ENCODE measurements at places on chromosomes 12 and 14.

- no peak for DNase-seq
These were observed 145.6 kb upstream of the AMIGO2 start for GRCh38 chr12:47225356-47225755.

GRCh38 chr12:18905134-18905533, 167.2 kb downstream of the CAPZA3 start:
- no peak for DNase-seq

- no peak for DNase-seq
These were observed 53.3 kb downstream of the BCAT1 start for GRCh38 chr12:24895612-24896011.

GRCh38 chr12:55724226-55724939, 4.2 kb downstream of the RDH5 start:
- DNase-seq = peak; percentile 55

DNA sequence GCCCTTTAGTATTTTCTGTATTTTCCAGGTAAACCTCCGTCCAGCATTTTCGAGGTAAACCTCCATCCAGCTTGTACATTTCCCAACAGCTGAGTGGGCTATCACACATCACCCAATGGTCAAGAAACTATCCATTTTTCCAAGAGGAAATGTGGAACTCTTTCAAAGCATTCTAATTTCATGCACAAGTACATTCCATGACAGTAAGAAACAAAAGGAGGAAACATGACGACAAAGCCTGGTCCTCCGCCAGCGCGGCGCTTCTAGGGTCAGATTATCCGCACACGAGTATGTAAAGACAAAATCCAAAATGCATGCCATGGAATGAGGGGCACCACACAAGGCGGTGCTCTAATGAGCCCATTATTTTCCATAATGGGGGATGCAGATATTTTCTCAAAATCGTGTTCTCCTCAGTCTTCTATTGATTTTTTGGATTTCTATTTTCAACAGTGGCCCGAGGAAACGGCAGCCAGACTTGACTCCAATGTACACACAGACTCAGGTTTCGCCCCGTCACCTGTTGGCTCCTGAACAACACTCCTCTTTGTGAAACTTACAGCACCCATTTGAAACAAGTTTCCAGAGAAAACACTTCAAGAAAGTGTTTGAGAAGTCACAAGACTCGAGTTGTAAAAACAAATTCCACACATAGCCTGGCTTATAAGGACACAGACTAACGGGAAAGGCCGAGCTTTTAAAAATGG, 107.4 kb downstream of the PRICKLE1 start:
- no peak for DNase-seq

DNA sequence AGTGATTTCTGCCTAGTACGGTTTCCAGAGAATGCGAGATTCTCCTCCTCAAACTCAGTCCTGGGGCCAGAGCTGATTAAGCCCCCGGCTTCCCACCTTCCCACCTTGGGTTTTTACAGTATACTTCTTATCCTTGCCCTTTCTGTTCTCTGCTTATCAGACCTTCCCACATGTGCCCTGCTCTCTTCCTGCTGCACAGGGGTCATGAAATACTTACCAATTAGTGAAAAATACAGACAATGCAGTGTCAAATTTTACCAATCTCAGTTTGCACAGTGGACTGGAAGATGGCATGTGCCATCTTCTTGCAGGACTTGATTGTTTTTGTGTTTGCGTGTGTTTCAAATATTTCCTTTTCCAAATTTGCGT, 14.7 kb downstream of the SUSD6 start:
- DNase-seq = no peak

DNA sequence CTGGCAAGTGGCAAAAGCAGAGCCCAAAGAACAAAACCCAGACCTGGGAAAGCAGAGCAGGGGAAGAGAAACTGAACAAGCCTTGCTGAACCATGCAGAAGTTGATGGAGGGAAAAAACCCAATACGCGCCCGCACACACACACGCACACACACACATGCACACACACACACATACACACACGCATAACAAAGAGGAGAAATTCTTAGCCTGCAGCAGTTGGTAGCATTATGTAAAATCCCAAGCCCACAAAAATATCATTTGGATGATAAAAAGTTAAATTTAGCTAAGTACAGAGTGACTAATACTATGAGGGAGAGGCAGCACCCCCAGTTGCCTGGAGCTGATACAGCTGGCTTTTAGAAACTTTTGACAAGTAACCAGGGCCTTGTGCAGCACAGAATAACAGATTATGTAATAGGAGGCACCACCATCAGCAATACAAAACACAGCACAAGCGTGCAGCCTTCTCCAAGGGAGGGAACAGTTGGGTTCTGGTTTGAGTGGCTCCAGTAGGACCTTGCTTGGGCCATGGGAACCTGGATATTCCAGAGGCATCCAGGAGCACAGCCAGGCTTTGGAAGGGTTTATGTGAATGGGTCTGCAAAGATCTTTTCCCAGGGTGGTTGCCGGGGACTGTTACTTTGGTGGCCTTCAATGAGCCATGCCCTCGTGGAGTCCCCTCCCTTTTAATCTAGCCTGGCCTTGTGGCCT, 35.3 kb downstream of the PITPNM2 start:
- DNase-seq = no peak

- DNase-seq = no peak
These were observed 297.1 kb downstream of the PDZRN4 start for GRCh38 chr12:41485203-41485602.

- DNase-seq = no peak
These were observed 165.5 kb upstream of the PLXNC1 start for GRCh38 chr12:93982771-93983315.

DNA sequence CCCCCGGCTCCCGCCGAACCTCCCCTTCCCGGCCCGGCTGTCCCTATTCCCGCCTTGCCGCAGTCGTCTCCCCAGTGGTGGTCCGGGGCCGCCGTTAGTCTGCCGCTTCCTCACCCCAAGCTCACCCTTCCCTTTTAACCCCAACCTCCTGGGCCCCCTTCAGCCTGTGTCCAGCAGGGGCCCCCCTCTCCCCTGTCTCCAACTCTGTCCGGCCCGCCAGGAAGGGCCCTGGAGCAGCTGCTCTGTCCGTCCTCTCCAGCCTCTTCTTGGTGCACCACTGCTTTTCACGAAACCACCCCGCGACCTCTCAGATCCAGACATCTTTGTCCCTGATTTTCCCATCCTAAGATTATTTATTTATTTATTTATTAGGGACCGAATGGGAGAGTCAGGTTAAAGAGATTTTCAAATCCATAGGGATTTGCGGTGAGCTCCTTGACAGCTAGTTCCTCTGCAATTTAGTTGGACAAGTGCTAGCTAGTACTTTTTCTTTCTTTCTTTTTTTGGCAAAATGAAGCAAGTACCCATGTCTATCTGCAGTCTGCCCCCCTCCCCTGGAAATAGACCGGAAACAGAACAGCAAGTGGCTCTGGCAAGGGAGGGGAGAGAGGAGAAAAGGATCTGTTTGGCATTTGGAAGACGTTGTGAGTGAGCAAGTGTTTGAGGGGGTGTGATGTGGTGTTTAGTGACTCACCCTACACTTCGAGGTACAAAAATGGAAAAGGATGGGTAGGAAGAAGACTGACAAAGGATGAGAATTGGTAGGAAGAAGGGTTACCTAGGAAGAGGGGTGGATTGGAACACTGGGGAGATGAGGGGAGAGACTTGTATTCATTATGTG, 632 bp downstream of the UBR7 start:
- DNase-seq = no peak

DNA sequence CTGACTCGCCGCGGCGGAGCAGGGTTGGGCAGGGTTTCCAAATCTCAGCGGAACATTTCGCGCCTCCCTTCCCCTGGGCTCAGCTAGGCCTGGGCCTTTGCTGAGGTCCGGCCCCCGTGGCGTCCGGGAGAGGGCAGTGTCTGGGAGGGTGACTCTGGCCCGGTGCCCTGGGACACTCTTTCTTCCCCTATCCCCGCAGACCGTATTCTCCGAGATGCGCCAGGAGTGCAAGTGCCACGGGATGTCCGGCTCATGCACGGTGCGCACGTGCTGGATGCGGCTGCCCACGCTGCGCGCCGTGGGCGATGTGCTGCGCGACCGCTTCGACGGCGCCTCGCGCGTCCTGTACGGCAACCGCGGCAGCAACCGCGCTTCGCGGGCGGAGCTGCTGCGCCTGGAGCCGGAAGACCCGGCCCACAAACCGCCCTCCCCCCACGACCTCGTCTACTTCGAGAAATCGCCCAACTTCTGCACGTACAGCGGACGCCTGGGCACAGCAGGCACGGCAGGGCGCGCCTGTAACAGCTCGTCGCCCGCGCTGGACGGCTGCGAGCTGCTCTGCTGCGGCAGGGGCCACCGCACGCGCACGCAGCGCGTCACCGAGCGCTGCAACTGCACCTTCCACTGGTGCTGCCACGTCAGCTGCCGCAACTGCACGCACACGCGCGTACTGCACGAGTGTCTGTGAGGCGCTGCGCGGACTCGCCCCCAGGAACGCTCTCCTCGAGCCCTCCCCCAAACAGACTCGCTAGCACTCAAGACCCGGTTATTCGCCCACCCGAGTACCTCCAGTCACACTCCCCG, 3.0 kb downstream of the WNT1 start:
- peak; percentile 34 for DNase-seq

DNA sequence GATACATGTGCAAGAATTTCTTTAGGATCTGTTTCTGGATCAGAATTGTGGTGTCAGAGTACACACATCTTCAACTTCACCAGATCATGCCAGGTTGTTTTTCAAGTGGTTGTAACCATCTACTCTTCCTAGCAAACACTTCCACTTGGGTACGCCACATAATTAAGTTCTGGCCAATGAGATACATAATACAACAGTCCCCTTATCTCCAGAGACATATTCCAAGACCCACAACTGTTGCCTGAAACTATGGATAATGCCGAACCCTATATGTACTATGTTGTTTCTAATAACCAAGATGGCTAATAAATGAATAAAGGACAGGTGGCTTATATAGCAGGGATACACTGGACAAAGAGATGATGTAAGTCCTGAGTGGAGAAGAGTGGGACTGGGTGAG, 2.5 kb upstream of the CHPT1 start:
- DNase-seq = no peak

- no peak for DNase-seq
These were observed 290.9 kb downstream of the BTG1 start for GRCh38 chr12:91854725-91855124.

- DNase-seq = no peak
These were observed 74.4 kb upstream of the CRY1 start for GRCh38 chr12:107167756-107168155.

GRCh38 chr12:64105026-64105425, 117.1 kb downstream of the KICS2 start:
- DNase-seq = no peak

GRCh38 chr12:11677752-11678151, 28.3 kb downstream of the ETV6 start:
- DNase-seq = no peak

- no peak for DNase-seq
These were observed 36.8 kb upstream of the DCD start for GRCh38 chr12:54684636-54685630.

- no peak for DNase-seq
These were observed 404.6 kb downstream of the MED13L start for GRCh38 chr12:115872919-115873357.

DNA sequence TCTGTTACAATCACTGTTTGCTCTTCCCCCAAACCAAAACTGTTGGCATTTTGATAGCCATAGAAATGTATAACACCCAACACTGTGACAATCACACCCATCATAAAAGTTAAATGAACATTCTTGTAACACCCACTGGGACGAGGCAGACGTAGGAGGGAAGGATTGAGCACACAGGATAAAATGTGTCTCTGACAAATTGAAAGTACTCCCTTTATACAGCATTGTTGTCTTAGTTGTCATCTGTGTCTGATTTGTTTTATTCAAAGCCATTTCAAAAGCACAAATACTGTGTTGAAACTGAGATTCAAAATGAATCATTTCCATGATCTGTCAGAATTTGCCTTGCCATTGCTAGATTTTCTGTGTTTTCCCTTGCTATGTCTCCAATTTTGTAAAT, 436.3 kb downstream of the TMTC2 start:
- DNase-seq = no peak

DNA sequence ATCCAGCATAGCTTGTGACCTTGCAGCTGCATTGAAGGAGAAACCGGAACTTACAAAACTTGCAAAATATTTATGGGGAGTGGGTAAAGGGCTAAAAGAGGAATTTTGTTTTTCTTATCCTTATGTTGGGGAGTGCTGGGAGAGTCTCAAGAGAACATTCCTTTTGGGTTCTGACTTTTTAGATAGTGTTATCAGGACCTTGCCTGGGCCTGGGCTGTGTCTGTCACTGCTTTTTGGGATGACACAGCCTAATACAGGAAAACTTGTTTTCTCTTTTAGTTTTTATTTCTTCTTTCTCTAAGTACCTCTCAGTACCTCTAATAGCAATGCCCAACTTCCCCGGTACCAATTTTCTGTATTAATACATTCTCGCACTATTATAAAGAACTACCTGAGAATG, 850.6 kb downstream of the RPS29 start:
- no peak for DNase-seq

- DNase-seq = no peak
These were observed 3.5 kb upstream of the ACTN1 start for GRCh38 chr14:68982581-68982980.

GRCh38 chr14:68669111-68669511, 123.8 kb downstream of the ZFP36L1 start:
- no peak for DNase-seq

DNA sequence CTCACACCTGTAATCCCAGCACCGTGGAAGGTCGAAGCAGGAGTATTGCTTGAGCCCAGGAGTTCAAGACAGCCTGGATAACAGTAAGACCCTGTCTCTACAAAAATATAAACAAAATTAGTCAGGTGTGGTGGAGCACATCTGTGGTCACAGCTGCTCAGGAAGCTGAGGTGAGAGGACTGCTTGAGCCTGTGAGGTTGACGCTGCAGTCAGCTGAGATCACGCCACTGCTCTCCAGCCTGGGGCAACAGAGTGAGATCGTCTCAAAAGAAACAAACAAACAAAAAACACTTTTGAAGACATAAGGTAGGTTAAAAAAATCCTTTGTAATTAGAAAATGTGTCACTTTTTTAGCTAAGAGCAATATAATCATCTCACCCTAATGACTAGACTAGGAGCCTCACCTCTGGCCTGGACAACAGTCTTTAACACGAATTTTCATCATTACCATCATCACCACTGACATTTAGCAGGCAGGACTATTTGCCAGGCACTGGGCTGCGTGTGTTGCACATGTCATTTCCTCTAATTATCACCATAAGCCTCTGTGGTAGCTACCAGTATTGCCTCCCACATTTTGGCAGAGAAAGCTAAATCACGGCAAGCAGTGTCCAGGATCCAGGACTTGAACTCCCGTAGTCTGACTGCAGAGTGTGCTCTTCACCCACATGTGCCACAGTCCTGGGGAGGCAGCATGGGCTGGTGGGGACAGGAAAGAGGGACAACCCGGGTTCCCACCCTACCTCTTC, 4.6 kb upstream of the SYCP3 start:
- DNase-seq = no peak

- DNase-seq = no peak
These were observed 214.5 kb upstream of the IGF1 start for GRCh38 chr12:102694903-102695302.
